Immature natural killer cell (primary cell): ENCODE measurements at places on chromosomes 6 and 20. TPM values are rescaled to one million over a fixed set of nuclear protein-coding genes. Genes with fewer than 3 reads are reported as not detected.

COL9A3 gene
- polyA plus RNA-seq: not detected

CD109 gene
- polyA plus RNA-seq: 0.09 TPM

C6orf132 gene
- 0.10 TPM for polyA plus RNA-seq

EYA4 gene
- polyA plus RNA-seq: not detected

PHACTR3 gene
- polyA plus RNA-seq: not detected

TP53TG5 gene
- 0.09 TPM for polyA plus RNA-seq

GNMT gene
- 0.55 TPM for polyA plus RNA-seq

DNAAF9 gene
- polyA plus RNA-seq: 0.74 TPM

RIPK1 gene
- polyA plus RNA-seq: 23.5 TPM

RREB1 gene
- polyA plus RNA-seq: 0.17 TPM

MYO6 gene
- 4.7 TPM for polyA plus RNA-seq

ZC3H12D gene
- polyA plus RNA-seq: not detected

GABRR2 gene
- polyA plus RNA-seq: not detected

HACE1 gene
- polyA plus RNA-seq: 3.3 TPM

TOX2 gene
- polyA plus RNA-seq: 2.9 TPM

CAP2 gene
- polyA plus RNA-seq: not detected

CCM2L gene
- polyA plus RNA-seq: not detected
